ENCODE measurements at places on chromosomes 3 and 15. TPM values are rescaled to one million over a fixed set of nuclear protein-coding genes. Genes with fewer than 3 reads are reported as not detected.

The RAB43 gene
- total RNA-seq, result 31.5 TPM

The CCR3 gene
- not detected for total RNA-seq

The PLCB2 gene
- total RNA-seq, result 1.5 TPM

The SI gene
- not detected for total RNA-seq

The CTDSPL gene
- 43.2 TPM for total RNA-seq

The SAMMSON gene
- total RNA-seq, result not detected

The PLA2G4E gene
- not detected for total RNA-seq

The SLC28A1 gene
- not detected for total RNA-seq

The CLRN1 gene
- not detected for total RNA-seq

The GPR149 gene
- total RNA-seq, result not detected

The IMP3 gene
- 41.3 TPM for total RNA-seq

The DAZL gene
- total RNA-seq, result not detected

The TMC3 gene
- total RNA-seq, result not detected

The GLDN gene
- not detected for total RNA-seq

The MCTP2 gene
- 0.75 TPM for total RNA-seq

The RAB6B gene
- 6.7 TPM for total RNA-seq

The EPM2AIP1 gene
- total RNA-seq, result 15.1 TPM

The TARS3 gene
- 8.2 TPM for total RNA-seq

The MLF1 gene
- 5.3 TPM for total RNA-seq

The CD96 gene
- total RNA-seq, result not detected

The COL6A6 gene
- not detected for total RNA-seq

The SSUH2 gene
- total RNA-seq, result 0.44 TPM

The PLA1A gene
- total RNA-seq, result not detected

The GALNT15 gene
- 1.7 TPM for total RNA-seq

The DPPA4 gene
- not detected for total RNA-seq

The CACNA2D3 gene
- total RNA-seq, result not detected

The RCCD1 gene
- 15.3 TPM for total RNA-seq

The CHST14 gene
- 49.2 TPM for total RNA-seq

The CDHR4 gene
- not detected for total RNA-seq

The AADAC gene
- total RNA-seq, result 0.27 TPM

The PYGO1 gene
- 7.6 TPM for total RNA-seq

The GPR62 gene
- total RNA-seq, result 0.15 TPM

The KIF15 gene
- total RNA-seq, result 21.6 TPM

The HIGD2B gene
- not detected for total RNA-seq

The CRABP1 gene
- not detected for total RNA-seq

The USP13 gene
- total RNA-seq, result 21.1 TPM

The STRIT1 gene
- total RNA-seq, result not detected

The LRTM1 gene
- not detected for total RNA-seq

The CCR9 gene
- total RNA-seq, result not detected

The SLC2A2 gene
- not detected for total RNA-seq

The ANKDD1A gene
- total RNA-seq, result 2.6 TPM

The UROC1 gene
- total RNA-seq, result not detected

The IMPDH2 gene
- total RNA-seq, result 189 TPM

The NMNAT3 gene
- total RNA-seq, result 0.60 TPM

The ITIH1 gene
- not detected for total RNA-seq

The RETNLB gene
- total RNA-seq, result not detected

The GP9 gene
- not detected for total RNA-seq

The KBTBD8 gene
- total RNA-seq, result 3.2 TPM

The IL16 gene
- 2.1 TPM for total RNA-seq

The WDR49 gene
- total RNA-seq, result not detected

The PRSS50 gene
- not detected for total RNA-seq

The ARHGEF26 gene
- 2.9 TPM for total RNA-seq

The GOLGA8N gene
- total RNA-seq, result 4.8 TPM

The IQCF5 gene
- total RNA-seq, result not detected

The DUT gene
- total RNA-seq, result 135 TPM

The STXBP5L gene
- total RNA-seq, result not detected

The DPH3 gene
- total RNA-seq, result 29.6 TPM

Data from endothelial cell of umbilical vein (primary cell).